ENCODE measurements at places on chromosomes 13 and 19. TPM values are rescaled to one million over a fixed set of nuclear protein-coding genes. Genes with fewer than 3 reads are reported as not detected.

DNA sequence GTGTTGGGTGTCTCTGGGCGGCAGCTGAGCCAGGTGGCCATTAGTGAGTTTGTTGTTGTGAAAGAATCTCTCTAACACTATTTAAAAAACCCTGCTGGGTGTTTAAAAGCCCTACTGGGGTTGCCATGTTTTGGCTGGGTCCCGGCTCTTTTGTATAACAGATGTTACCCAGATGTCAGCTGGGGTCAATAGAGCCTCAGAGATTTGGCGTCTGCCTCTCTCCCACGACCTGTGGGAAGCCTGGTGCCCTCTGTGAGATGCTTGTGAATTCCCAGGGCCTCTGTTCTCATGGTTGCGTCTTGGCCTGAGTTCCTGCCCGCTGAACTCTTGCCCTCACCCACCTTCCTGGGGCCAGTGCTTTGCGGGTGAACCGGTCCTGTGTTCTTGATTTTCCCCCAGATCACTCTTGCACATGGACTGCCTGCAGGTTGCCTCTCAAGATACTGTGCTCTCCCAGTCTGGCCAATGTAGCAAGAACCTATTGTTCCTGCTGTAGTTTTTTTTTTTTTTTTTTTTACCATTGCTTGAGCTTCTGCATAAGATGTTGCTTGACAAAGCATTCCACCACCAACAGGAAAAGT is 9.5 kb downstream of the NFILZ start:
- no peak for DNase-seq

GRCh38 chr19:21839976-21840375 is 4.0 kb upstream of the ZNF43 start:
- DNase-seq: no peak

DNA sequence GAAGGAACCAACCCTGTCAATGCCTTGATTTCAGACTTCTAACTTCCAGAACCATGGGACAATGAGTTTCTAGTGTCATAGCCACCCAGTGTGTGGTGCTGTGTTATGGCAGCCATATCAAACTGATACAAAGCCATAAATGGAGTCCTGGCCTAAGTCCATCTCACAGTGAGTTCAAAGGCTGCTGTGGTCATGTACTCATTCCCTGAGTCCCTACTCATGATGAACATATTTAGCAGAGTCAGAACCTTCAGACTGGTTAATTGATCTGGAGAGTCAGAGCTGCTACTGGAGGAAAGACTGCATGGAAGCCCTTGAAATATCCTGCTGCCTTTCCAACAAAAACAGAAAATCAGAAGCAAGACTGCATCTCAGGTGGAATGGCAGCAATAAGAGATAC is 39.2 kb upstream of the CSNK1A1L start:
- DNase-seq: no peak

Gene PCP2
- total RNA-seq: not detected

Gene C1QTNF9
- total RNA-seq: 3.8 TPM

Measured in tongue (tissue), 3 donors.